ENCODE measurements at places on chromosomes 12 and 14.

DNA sequence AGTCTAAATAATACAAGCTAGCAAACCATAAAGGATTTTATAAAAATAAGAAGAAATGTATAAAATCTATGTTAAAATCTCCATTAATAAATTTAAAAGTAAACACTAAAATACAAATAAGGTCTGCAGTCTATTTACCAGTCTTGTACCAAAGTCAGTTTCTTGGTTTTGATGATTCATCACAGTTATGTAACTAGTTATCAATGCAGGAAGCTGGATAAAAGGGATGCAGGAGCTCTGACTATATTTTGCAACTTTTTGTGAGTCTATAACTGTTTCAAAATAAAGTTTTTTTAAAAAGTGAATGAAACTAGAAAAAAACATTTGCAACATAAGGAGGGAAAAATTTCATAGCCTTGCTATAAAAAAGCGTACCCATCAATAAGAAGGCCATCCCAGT lies 151.5 kb downstream of the DERA start:
- DNase-seq: no peak

DNA sequence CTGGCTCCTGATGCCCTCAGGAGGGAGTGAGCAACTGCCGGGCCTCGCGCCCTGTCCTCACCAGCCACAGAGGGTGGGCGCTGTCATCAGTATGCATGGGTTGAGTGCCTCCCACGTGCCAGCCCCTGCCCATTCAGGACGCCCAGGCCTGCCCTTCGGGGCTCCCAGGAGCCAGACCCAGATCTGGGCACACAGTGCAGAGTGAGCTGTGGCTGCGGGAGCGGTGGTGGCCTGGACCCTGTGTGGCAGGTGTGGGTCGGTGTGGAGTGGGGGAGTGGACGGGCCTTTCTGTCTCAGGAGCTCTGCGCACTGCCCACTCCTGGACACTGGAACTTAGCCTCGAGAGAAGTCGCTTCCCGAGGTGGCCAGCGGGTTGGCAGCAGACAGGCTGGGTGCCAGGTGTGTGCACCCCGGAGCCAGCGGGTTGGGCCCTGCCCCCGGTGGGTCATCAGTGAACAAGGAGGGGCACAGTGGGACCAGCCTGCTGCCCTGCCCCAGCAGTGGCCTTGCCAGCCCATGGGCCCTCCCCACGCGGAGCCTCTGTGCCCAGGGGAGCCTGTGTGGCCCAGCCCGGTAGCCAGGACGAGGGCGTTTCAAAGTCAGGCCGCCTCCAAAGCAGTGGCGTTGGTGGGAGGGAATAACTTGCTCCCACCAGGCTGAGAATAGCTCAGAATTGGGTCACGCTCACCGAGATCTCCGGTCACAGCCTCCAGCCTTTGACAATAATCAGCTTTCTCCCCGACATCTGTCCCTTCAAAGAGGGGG lies 9.5 kb downstream of the TRMT61A start:
- no peak for DNase-seq

GRCh38 chr12:105705765-105706164 lies 375.3 kb downstream of the C12orf75 start:
- peak; percentile 12 for DNase-seq

DNA sequence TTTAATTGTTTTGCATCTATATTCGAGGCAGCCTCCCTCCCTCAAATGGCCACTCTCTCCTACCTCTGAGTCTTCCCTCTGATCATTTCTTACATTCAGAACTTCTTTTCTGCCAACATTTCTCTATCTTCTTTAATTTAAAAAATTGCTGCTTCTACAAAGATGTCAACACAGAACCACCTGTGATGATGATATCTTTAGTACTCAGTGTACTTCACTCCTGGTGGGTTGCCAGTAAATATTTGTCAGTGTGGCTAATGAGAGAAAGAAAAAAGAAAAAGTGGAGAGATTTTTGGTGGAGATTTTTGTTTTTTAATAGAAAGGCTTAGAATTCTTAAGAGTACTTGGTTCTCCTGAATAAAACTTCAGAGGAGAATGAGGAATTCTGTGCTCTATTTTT lies 8.1 kb downstream of the RIC8B start:
- DNase-seq: no peak

DNA sequence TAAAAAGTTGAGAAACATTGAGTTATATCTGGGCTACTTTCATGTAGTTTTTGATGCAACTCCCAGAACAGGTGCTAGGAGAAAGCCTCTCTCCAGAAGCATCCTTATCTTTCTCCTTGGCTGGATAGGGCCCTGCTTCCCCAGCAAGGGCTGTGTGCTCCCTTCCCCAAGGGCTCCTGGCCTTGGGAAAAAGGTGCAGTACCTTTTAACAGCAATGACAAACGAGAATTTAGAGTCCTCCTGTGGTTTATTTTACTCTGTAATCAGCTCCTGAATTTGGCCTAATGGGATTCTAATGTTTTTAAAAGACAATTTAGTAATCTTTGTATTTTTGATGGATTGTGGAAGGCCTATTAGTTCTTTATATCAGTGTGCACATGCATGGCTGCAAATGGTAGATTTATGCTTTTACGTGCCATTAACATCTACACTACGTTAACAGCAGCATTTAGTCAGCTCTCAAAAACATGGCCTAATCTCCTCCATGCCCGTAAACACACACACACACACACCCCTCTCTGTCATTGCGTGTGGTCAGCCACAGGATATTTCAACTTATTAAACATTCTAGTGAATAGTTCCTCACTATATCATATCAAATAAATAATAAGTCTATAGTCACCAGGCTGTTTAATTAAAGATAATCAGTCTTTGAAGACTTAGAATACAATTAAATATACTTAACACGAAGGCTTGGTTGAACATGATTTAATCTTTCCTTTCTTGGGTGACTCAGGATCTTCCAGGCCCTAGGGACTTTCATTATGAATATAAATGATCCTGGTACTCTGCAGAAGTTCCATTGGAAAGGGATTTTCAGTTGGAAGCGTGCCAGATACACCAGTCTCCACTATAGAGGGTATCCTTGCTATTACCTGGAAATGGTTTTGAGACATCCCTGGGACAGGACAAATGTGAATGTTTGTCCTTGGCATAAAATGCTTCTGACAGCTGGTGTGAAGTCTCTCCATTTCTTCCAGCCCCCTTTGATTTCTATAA lies 181.4 kb upstream of the PWP1 start:
- DNase-seq: no peak

DNA sequence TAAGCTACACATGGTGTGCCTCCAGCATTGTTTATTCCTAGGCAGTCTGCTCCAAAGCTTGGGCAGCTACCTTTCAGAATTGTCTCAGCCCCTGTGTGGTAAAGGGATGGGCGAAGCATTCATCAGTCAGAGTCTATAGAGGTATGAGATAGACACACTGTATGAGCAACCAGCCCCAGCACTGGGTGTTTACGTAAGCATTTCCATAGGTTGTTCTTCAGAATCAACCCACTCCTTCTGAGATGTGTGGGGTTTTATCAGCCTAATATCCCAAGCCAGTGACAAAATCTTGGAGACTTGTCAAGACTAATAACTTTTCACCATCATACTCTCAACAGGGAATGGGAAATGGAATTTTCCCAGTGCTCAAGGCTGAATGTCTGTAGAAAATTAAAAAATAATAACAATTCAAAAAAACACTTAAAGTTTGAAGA lies 98.2 kb downstream of the BTG1 start:
- no peak for DNase-seq

- DNase-seq: no peak
Observed at GRCh38 chr12:82600379-82600778, 86.3 kb upstream of the TMTC2 start.

- no peak for DNase-seq
Observed at GRCh38 chr12:11991604-11992003, 79.1 kb upstream of the BCL2L14 start.

DNA sequence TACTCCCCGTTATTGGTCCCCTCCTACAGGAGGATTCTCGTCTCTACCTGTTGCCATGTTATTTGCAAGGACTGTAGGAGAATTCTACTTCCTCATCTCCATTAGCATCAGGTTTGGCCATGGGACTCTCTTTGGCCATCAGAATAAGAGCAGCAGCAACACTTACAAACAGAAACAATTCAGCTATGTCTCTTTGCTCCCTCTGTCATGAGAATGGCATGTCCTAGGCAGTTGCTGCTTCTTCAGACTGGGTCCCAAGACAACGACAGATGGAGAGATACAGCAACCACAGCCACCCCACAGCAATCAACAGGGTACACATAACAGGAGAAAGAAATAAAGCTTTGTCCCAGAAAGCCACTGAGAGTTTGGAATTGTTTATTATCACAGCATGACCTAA lies 19.7 kb downstream of the SLC41A2 start:
- DNase-seq: no peak

All from Panc1 (cell line).